Peyer's patch (tissue), 4 donors: ENCODE measurements at places on chromosomes 2 and 18. TPM values are rescaled to one million over a fixed set of nuclear protein-coding genes. Genes with fewer than 3 reads are reported as not detected.

DNA sequence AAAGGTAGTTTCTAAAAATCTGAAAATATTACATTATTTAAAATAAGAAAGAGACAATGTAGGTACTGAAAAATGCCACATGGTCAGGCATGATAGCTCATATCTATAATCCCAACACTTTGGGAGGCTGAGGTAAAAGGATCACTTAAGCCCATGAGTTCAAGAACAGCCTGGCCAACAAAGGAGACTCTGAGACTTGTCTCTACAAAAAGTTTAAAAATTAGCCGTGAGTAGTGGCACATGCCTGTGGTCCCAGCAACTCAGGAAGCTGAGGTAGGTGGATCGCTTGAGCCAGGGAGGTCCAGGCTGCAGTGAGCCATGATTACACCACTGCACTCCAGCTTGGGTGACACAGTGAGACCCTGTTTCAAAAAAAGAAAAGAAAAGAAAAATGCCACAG, 21.8 kb downstream of the ATAD2B start:
- no peaks in the 10 kb centered on the region for H3K36me3 ChIP-seq
- no peaks in the 10 kb centered on the region for H3K27me3 ChIP-seq
- DNase-seq, result no peak
- H3K27ac ChIP-seq, result no peak overlapping the region
- H3K4me1 ChIP-seq, result peaks cover 5% of the 10 kb centered on the region
- no peak overlapping the region for H3K4me3 ChIP-seq

DNA sequence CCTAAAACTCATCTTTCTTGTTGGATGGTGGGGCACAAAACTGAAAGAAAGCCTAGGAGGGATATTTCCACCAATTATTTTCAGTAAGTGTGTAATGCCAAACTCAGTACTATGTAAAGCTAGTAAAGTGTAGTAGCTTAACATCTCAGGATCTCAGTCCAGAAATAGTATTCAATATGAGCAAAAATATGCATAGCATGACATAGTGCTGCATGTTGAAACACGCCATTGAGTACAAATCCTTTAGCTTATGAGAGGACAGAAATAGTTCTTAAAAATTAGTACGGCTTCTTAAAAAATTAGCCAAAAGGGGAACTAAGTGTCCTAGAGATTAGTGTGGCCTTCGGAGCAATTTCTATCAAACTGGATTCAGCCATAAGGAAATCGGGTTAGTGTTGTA, 21.7 kb upstream of the ATL2 start:
- no peaks in the 10 kb centered on the region for H3K27me3 ChIP-seq
- H3K4me3 ChIP-seq, result no peak overlapping the region
- H3K36me3 ChIP-seq, result no peaks in the 10 kb centered on the region
- DNase-seq, result no peak
- no peaks in the 10 kb centered on the region for H3K4me1 ChIP-seq

SLC30A3 gene
- 0.35 TPM for total RNA-seq

YIPF4 gene
- total RNA-seq, result 15.4 TPM

ANXA4 gene
- 106 TPM for total RNA-seq

SYT4 gene
- 0.94 TPM for total RNA-seq

UPP2 gene
- not detected for total RNA-seq

SIX3 gene
- total RNA-seq, result not detected

DNA sequence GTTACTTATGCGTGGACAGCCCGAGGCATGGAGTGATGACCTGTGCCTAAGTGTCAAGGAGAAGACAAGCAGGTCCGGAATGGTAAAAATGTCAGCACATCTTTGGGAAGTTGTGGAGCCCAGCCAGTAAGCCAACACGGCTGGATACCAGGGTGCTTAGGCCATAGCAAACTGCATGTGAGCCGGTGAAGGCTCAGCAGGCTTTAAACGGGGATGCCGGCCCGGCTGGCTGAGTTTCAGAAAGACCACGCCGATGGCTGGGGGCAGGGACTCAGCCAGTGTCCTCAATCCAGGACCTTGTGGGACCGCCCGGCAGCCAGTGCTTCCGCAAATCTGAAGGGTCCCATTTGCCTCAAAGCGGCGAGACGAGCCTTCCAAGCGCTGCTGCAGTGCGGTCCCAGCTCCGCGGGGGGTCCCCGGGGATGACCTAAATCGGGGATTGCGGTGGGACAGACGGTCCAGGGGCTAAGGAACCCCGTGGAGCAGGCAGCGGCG, 946 bp upstream of the AGAP1 start:
- peak overlapping the region; percentile 61 for H3K4me3 ChIP-seq
- DNase-seq, result no peak
- peak overlapping the region; percentile 91 for H3K27ac ChIP-seq
- peaks cover 5% of the 10 kb centered on the region for H3K4me1 ChIP-seq
- H3K27me3 ChIP-seq, result no peaks in the 10 kb centered on the region

IL36B gene
- not detected for total RNA-seq

DNA sequence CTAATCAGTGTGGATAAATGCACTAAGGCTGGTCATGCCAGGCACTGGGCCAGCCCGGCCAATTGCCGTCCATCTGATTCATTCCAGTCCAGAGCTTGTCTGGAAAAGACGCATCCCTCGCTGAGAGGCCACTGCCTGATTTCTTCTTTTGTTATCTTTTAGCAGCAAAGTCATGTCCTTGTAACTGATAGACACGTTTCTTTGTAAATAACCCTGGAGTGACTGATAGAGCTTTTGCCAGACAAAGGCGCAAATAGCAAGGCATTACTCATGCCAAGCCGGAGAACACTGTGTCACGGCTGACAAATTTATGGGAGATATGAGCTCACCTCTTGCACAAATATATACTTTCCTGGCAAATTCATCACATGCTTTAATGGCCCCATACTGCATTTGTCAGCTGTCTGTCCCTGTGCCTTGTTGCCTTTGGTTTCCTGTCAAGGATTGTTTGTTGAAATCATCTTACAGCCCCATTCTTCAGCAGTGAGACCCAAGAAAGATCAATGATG, 164.4 kb downstream of the ETAA1 start:
- no peaks in the 10 kb centered on the region for H3K27me3 ChIP-seq
- no peaks in the 10 kb centered on the region for H3K4me1 ChIP-seq
- no peak overlapping the region for H3K27ac ChIP-seq
- no peaks in the 10 kb centered on the region for H3K36me3 ChIP-seq
- no peak overlapping the region for H3K4me3 ChIP-seq
- no peak for DNase-seq

DNA sequence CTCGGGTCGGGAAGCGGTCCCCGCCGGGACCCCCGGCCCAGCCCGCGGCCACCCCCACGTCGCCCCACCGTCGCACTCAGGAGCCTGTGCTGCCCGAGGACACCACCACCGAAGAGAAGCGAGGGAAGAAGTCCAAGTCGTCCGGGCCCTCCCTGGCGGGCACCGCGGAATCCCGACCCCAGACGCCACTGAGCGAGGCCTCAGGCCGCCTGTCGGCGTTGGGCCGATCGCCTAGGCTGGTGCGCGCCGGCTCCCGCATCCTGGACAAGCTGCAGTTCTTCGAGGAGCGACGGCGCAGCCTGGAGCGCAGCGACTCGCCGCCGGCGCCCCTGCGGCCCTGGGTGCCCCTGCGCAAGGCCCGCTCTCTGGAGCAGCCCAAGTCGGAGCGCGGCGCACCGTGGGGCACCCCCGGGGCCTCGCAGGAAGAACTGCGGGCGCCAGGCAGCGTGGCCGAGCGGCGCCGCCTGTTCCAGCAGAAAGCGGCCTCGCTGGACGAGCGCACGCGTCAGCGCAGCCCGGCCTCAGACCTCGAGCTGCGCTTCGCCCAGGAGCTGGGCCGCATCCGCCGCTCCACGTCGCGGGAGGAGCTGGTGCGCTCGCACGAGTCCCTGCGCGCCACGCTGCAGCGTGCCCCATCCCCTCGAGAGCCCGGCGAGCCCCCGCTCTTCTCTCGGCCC, 13.6 kb downstream of the SPEG start:
- no peak overlapping the region for H3K27ac ChIP-seq
- H3K36me3 ChIP-seq, result no peaks in the 10 kb centered on the region
- no peaks in the 10 kb centered on the region for H3K4me1 ChIP-seq

ZSWIM2 gene
- not detected for total RNA-seq

DNA sequence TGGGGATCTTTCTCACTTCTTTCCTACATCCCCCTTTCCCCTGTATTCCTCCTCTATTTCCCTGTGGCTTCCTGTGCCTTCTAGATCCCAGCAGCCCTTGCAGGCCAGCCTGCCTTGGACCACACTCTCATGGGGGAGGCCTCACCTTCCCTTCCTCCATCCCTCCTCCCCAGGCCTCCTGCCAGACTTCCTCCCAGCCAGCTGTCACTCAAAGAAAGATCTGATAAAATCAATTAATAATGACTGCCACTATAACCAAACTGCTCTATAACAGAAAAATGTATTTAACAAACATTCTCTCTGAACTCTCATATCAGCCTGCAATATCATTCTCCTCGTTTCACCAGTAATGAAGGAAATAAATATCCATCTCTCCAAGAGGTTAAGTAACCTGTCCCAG, 144.9 kb upstream of the SIX2 start:
- H3K27ac ChIP-seq, result no peak overlapping the region
- no peak for DNase-seq
